ENCODE measurements at places on chromosomes 2 and 18. TPM values are rescaled to one million over a fixed set of nuclear protein-coding genes. Genes with fewer than 3 reads are reported as not detected.

GPR35 gene
- total RNA-seq, result 0.55 TPM

REG3G gene
- total RNA-seq, result not detected

CYTIP gene
- total RNA-seq, result not detected

GPR45 gene
- total RNA-seq, result not detected

ITGB6 gene
- total RNA-seq, result not detected

EIF2B4 gene
- total RNA-seq, result 26.9 TPM

ARHGAP25 gene
- 1.1 TPM for total RNA-seq

SERPINB10 gene
- total RNA-seq, result 1.00 TPM

MC4R gene
- not detected for total RNA-seq

CRYBA2 gene
- not detected for total RNA-seq

LRRC30 gene
- total RNA-seq, result not detected

TWIST2 gene
- 102 TPM for total RNA-seq

IMPACT gene
- 25.2 TPM for total RNA-seq

SCYGR4 gene
- total RNA-seq, result not detected

SAG gene
- total RNA-seq, result not detected

SMAD7 gene
- total RNA-seq, result 33.1 TPM

TNS1 gene
- 64.6 TPM for total RNA-seq

ADD2 gene
- total RNA-seq, result 0.37 TPM

DCC gene
- 5.1 TPM for total RNA-seq

CD207 gene
- total RNA-seq, result not detected

FOXI3 gene
- total RNA-seq, result not detected

TMEM247 gene
- not detected for total RNA-seq

MEP1B gene
- total RNA-seq, result not detected

NXPH2 gene
- total RNA-seq, result not detected

PKDCC gene
- total RNA-seq, result 55.4 TPM

EVA1A gene
- total RNA-seq, result 35.9 TPM

LCT gene
- under 0.01 TPM for total RNA-seq

C2orf78 gene
- not detected for total RNA-seq

DUSP2 gene
- total RNA-seq, result 2.3 TPM

GKN1 gene
- total RNA-seq, result not detected

CERS6 gene
- 14.2 TPM for total RNA-seq

DLGAP1 gene
- 0.12 TPM for total RNA-seq

CRYGD gene
- not detected for total RNA-seq
